Ammon's horn (tissue), 1 donor: ENCODE measurements at places on chromosomes 16 and 17.

GRCh38 chr17:21036361-21036881, 6.4 kb downstream of the USP22 start:
- DNase-seq = no peak

- DNase-seq = no peak
Measured at GRCh38 chr17:47692895-47693730, 848 bp upstream of the TBKBP1 start.

DNA sequence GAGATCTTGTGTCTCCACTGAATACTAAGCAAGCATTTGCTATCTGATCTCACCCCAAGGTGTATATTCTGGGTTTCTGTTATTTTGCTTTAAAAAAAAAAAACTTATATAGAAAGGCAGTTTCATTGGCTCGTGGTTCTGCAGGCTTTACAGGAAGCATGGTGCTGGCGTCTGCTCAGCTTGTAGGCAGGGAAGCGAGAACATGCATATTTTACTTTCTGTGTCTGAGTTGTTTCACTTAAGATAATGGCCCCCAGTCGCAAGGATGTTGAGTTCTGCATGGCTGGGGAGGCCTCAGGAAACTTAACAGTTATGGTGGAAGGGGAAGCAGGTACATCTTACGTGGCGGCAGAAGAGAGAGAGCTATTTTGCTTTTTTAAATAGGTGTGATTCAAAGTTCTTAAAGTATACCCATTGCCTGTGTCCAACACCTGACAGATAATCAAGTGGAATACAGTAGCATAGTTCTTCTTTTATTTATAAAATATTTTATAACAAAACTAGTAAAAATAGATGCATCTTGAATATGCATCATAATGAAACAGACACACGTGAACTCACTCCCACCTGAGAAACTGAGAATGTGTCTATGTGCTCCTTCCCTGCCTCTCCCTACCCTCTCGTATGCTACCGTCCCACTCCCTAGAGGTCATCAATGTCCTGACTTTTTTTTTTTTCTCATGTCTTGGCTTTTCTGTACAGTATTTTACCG, 15.4 kb upstream of the ARHGAP17 start:
- no peak for DNase-seq

DNA sequence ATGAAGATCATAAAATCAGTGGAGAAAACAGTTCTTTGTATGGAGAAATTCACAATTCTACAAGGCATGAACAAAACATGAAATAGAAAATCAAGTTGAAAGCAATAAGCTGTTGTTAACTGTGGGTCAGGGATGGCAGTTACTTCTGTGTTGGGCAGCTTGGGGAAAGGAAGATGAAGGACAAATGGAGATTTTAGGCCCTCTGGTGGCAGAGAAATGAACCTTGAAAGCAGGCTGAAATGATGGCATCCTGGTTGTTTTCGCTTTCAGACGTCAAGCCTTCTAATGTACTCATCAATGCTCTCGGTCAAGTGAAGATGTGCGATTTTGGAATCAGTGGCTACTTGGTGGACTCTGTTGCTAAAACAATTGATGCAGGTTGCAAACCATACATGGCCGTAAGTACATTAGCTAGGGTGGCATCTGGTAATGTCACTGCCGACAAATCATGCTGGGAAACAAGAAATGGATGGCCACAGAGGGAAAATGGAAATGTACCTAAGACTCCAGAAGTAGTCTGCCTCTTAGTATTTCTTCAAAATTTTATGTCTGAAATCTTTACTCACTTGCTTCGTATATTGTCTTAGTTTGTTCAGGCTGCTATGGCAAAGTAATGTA, 108.9 kb downstream of the MAP2K6 start:
- DNase-seq = peak; percentile 83

GRCh38 chr17:18241229-18241871, 15.9 kb downstream of the LLGL1 start:
- no peak for DNase-seq

GRCh38 chr16:566475-567372, at the start of gene NHLRC4:
TSS of gene NHLRC4 (plus strand) at chr16:567005. CDS start at chr16:568048, 1,043 bp downstream.
- no peak for DNase-seq

- no peak for DNase-seq
Measured at GRCh38 chr17:73419881-73420280, 108.1 kb upstream of the CDC42EP4 start.

DNA sequence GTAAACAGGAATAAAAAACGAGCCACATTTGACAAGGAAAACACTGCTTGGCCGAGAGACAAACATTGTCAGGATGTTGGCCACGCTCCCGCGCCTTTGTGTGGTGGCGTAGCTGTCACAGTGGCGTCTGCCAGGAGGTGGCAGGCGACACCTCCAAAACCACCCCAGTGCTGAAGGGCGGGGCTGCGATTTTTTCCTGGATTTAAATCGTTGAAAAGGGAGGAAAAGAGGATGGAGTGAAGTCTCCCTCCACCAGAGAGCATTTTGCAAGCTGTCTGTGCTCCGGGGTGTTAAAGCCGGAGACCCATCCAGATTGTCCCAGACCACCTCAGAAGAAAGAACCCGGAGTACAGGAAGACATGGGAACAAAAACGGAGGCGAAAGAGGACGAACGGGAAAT, 12.7 kb downstream of the MRM3 start:
- peak; percentile 96 for DNase-seq

DNA sequence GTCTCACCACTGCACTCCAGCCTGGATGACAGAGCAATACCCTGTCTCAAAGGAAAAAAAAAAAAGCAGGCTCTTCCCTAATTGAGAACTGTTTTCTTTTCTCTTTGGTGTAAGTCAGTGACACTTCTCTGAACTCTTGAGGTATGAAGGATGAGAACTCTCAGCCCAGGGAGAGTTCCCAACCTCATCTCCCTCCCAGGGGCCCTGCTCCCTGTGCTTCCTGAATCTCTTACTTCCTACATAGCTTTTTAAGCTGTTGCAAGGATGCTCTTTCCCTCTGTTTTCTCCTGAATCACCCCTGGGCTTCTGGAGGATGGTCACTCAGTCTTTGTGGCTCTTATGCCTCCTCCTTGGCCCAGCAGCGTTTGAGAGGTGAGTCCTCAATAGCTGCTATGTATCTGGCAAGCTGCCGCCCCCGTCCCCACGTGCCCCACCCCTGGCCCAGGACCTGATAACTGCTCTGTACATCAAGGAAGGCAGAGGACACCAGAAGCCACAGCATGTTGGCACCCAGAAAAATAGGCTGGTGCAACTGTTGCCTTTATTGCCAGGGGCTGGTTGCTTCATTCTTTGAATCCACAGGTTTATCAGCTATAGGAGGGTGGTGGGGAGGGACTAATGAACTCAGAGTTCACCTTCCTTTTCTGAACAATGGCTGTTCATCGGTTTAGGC, 24.0 kb downstream of the IGF2BP1 start:
- no peak for DNase-seq

DNA sequence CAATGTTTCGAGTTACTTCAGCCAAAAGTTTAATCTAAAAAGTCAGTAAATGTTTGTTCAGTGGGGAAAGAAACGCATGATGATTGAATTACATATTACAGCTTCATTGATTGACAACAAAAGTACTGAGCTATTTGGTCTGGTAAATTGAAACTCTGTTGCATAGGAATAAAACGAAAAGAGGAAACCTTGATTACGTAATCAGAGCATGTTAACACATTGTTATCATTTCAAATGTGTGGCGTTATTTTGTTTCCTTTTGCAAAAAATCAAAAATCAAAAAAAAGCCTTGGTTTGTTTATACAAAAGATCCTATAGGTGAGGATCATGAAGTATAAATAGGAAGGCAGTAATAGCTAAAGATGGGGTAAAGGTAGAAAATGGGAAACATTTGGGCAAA, 19.5 kb upstream of the CA10 start:
- DNase-seq = no peak
